ENCODE measurements at places on chromosomes 12 and 14. TPM values are rescaled to one million over a fixed set of nuclear protein-coding genes. Genes with fewer than 3 reads are reported as not detected.

- DNase-seq, result peak; percentile 85
Observed at GRCh38 chr12:15706010-15706676, 83.0 kb downstream of the EPS8 start.

DNA sequence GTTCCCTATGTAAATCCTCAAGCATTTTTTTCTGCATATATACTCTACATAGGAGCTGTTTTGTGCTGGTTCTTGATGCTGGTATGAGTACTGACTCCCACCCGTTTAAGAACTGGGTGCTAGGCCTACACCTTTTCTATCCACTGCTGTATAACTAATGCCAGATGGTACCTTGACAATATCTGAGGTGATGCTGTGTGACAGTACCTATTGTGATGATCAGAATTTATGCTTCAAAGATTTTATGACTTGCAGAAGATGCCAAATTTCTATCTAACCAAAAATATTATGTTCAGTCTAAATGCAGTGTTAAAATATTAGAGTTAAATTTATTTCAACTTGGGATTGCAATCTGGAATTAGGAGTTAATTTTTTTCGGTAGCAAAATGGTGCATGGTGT, 272.3 kb upstream of the NOVA1 start:
- no peak for DNase-seq

RPGRIP1 gene
- not detected for total RNA-seq

GPHN gene
- total RNA-seq, result 27.1 TPM

- DNase-seq, result no peak
Observed at GRCh38 chr12:31339831-31340622, 14.1 kb upstream of the SINHCAF start.

Data from left colon (tissue), 2 donors.